ENCODE measurements at places on chromosomes 2 and 18.
A peak's percentile ranks its signal among the peaks of the same experiment; 100 is the strongest.

GRCh38 chr2:127581516-127582490, 46.3 kb downstream of the MYO7B start:
- no peak for DNase-seq

GRCh38 chr2:138730497-138731030, 49.6 kb downstream of the NXPH2 start:
- DNase-seq = no peak

- DNase-seq = no peak
These were observed 438.0 kb upstream of the ID2 start for GRCh38 chr2:8243748-8244400.

DNA sequence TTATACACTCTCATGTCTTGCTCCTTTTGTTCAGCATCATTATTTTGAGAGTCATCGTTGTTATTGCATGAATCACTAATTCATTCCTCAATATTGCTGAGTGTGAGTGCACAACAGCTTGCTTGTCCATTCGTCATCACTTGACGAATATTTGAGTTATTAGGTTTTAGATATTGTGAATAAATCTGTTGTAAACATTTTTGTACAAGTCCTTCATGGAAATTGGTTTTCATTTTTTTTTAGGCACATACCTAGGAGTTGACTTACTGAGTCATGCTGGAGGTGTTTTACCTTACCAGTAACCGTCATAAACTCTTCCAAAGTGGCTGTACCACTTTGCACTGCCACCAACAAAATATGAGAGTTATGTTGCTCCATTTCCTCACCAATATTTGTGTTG, 84.2 kb upstream of the NCK2 start:
- no peak for DNase-seq

DNA sequence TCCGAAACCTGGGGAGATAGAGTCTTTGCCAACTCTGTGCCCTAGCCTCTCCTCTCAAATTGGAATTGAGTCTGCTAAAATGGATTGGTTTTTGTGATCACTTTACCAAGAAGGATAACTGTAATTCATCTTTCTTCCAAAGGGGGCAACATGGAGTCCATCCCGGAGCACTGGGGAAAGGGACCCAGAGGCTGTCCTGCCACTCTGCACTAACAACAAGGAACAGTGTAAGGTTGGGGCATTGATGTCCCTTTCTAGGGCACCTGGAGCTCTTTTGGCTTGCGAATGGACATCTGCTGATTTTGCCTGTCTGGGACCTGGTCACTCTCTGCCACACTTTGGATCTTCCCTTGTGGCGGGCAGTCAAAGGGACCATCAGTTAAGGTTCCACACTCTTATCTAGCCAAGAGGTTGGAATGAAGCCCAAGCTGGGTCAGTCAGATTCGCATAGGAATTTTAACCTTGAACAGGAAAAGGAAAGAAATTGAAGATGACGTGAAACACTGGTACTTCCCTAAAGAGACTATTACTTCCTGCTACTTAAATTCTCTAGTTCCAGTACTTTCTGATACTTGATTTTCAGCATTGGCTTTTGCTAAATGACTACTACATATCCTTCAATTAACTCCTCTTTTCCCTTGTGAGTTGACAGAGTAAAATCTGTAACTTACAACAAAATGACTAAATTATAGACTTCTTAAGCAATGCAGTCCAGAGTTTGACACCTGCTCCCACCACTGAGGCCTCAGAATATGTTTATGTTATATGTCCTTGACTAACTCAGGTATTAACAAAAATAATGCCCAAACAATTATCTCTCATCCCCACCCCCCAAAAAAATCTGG, 64.7 kb upstream of the KLF7 start:
- DNase-seq = no peak

DNA sequence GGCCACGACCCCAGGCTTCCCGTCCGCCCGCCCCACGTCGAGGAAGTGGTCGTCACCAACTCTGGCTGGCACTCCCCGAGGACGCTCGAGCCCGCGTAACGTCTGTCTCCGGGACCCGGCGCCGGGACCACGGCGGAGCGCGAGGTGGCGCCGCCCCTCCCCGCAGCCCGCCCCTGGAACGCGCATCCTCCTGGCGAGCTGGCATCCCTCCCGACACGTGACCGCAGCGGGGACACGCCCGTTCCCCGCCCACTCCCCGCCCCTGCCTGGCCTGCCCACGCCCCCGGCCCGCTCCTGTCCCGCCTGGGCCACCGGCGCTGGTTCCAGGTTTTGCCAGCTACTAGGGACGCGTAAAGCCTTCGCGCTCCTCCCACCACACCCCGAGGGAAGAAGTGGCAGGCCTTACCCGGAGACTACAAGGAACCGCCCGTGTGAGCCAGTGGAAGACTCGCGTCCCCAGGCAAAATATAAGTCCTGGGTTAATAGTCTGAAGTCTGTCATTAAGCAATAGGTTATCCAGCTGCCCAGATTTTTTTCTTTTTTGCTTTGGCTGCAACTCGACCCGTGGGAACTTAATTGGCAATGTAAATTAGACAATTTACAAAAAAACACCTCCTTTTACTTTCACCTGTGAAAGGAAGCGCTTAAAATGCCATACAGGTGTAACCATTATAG, at the start of gene OSBPL1A:
Gene OSBPL1A (minus strand): TSS at position 131 of the 675 bp plus-strand sequence. CDS start 20,291 bp downstream, outside the sequence.
- DNase-seq = peak; percentile 68

- DNase-seq = no peak
These were observed 45.0 kb upstream of the NRP2 start for GRCh38 chr2:205637320-205637602.

DNA sequence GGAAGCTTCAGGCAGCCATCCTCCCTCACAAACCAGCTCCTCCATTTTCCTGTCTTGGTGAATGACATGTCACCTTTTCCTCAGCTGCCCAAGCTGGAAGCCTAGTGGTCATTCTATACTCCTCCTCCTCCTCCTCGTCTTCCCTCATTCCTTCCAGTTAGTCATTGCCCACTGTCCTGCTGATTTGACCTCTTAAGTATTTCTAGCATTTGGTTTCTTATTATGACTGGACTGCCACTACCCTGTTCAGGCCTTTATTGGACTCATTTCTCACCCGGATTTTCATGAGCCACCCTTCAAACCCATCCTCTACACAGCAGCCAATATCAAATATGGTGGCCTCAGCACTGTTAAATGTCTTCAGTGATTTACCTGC, 21.9 kb upstream of the MGAT5 start:
- DNase-seq = no peak

- DNase-seq = no peak
These were observed 381.8 kb upstream of the NRXN1 start for GRCh38 chr2:51413726-51414125.

DNA sequence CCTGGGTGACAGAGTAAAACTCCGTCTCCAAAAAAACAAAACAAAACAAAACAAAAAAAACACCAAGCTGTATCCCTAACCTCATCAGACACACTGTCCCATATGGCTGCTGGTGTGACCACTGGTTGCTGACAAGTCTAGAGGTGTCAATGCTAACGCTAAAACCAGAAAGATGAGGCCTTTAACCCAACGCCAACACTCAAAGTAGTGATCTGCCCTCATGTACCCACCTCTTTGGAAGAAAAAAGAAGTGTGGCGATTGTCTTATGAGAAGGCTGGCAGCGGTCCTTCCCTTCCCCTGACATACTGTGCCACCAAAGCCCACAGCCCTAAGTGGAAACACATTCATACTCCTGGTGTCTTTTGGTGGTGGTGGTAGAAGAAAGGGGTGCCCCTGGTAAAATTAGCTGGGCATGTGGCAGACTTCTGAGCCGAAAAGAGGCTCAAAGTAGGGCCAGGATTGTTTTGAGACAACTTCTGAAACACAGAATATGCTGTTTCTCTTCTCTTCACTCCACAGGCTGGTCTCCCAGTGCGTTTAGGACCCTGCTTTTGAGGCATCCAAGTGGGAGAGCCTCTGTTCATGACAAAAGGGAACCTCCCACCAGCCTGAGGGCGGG, 9.8 kb downstream of the SERTAD2 start:
- no peak for DNase-seq

DNA sequence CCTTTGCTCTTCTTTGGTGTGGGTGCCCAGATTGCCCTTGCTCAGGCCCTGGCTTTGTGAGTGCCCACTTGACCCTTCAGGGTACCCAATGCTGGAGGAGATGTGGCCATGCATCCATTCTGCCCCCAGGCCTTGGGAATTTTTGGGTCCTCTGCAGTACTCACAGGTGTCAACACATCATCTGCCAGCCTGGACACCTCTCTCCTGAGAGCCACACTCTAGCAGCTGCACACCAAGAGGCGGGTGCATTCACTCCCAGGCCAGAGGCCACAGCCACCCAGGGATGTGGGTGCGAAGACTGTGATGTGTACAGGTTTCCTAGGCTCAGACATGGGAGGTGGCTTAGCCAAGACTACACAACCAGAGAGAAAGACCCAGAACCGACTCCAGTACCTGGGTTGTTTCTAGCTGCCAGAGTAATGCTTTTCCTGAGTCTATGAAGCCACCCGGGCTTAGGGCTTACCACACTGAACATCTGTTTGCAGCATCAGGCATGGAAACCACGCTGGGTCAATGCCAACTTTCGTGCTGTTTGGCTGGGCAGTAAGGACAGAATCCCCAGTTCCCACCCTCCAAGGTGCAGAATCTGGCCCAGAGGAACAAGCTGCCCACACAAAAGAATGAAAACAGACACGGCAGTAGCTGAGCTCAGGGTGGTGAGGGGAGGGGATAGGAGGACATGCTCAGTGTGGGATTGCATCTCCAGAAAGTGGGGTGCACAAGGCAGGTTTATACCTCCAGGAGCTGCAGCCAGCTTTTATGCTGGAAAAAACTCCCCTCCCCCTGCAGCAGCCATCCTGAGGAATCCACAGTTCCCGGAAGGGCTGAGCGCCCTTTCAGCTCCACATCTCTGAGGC, 40.1 kb downstream of the KCNF1 start:
- no peak for DNase-seq

GRCh38 chr2:128516938-128517337, 198.3 kb upstream of the HS6ST1 start:
- DNase-seq = no peak

Data from T follicular helper cell (primary cell).